ENCODE measurements at places on chromosomes 3 and 15.

DNA sequence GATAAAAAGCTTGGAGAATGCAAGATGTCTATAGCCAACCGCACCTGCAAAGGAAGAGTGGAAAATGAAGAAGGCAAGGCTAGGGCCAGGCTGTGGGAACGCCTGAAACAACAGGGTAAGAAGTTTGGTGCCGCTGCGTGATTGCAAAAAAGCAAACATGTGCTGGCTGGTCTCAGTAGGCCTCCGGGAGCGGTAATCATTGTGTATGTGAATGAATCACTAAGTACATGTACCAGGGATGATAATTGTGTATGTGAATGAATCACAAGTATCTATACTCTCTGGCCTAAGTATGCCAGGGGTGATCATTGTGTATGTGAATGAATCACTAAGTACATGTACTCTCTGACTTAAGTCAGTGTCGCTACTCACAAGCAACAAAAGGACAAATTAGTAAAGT, 40.3 kb upstream of the PARL start:
- DNase-seq = peak; percentile 44

- DNase-seq = no peak
These were observed 13.7 kb upstream of the GJD2 start for GRCh38 chr15:34768530-34768929.

DNA sequence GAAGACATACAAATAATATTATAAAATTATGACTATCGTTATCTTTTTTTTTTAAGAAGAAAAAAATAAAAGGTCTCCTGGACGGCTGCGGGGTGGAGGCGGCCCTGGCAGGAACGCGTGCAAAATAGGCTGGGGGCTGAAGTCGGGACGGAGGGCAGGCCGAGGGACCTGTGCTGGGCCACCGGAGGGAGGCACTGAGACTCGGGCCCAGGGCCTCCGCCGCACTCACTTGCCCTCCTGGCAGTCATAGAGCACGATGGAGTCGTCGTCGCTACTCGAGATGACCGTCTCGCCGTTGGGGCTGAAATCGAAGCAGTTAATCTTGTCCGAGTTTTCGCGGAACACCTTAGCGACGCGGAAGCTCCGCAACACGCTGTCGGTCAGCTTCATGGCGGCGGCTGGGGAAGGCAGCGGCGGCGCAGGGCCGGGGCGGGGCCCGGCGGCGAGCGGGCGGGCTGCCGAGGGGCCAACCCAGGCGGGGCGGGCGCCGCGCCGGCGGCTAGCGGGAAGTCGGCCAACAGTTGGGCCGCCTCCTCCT, 408 bp downstream of the WDR82 start:
- peak; percentile 61 for DNase-seq

DNA sequence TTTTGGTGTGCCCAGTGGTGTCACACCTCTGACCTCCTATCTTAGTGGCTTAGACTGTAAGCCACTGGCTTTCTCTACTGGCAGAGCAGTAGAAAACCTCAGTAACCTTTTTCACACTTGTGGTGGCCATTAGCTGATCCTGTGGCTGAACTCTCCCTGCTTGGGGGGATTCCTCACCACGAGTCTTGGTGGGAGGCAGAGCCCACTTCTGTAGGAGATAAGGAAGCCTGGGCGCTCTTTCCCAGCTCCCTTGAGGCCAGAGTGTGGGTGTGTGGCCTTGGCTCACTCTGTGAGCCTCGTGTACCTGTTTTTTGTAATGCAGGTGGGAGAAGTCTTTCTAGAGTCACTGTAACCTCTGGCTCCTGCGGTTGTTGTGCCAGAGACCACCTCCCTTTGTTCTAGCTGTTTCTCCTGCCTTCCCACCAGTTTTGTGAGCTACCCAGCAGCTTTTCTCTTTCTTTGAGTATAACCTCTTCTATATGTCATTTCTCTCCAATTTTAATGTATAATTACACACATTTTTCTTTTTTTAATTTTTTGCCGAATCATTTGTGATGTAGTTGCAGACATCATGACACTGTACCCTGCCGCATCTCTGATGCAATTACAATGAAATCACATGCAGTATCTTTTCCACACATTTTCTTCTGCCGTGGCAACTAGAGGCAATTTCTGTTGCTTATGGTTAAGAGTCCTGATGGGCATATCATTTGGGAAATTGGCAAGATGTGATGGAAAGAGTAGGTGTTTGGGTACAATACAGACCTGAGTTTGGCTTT, 13.8 kb downstream of the XCR1 start:
- no peak for DNase-seq

- no peak for DNase-seq
These were observed 75.4 kb upstream of the LARS2 start for GRCh38 chr3:45312836-45313493.

DNA sequence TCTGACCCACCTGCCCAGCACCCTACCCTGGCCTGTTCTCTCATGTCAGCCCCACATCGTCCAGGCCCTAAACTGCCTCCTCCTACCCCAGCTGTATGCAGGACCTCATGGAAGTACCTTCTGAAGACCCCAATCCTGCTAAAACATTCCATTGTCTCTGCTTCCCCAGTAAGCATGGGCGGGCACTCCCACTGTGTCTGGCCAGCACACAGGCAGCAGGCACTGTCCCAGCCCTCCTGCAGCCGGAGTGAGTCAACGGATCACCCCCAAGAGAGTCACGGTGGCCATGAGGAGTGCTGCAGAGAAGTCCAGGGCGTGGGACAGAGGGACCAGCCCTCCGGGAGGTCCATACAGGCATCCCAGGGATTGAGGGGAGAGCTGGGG, 36.4 kb upstream of the SLCO2A1 start:
- DNase-seq = no peak

DNA sequence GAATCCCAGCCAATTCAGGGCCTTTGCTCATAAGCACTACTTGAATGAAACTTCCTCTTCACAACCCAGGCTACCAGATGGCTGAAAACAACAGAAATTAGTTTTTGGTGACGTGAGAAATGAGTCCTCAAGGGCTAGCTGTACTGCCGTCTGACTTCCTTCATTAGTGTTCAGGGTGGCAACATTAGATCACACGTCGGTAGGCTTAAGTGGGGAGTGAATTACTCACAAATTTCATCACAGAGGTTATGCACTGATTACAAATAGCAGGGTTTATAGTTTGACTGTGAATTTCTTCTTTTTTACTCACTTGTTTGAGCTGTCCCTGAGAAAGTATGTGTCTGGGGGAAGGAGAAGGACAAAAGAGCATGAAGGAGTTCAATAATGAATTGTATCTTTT, 397.2 kb downstream of the GAP43 start:
- DNase-seq = no peak

DNA sequence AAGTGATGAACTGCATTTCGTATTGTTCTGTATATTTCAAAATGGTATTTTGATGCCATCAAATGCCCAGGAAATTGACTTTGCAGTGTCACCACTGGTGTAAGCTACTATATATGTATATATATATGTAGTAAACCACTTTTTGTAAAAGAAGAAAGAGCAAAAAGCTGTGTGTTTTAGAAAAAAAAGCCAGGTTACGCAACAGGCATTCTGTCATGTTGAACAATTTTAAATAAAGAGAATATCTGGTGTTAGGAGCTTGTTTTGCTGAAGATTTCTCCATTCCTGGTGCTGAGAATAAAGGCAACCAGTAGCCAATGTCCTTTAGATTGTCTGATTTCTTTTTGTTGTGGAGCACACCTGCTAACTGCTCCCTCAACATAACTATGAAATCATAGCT, 3.7 kb upstream of the ABHD10 start:
- no peak for DNase-seq

- DNase-seq = no peak
These were observed 153.3 kb upstream of the TPM1 start for GRCh38 chr15:62889141-62889661.

- DNase-seq = no peak
These were observed 153.8 kb upstream of the SLCO3A1 start for GRCh38 chr15:91699741-91700140.

GRCh38 chr3:30962084-30962483, 67.6 kb upstream of the GADL1 start:
- DNase-seq = no peak

DNA sequence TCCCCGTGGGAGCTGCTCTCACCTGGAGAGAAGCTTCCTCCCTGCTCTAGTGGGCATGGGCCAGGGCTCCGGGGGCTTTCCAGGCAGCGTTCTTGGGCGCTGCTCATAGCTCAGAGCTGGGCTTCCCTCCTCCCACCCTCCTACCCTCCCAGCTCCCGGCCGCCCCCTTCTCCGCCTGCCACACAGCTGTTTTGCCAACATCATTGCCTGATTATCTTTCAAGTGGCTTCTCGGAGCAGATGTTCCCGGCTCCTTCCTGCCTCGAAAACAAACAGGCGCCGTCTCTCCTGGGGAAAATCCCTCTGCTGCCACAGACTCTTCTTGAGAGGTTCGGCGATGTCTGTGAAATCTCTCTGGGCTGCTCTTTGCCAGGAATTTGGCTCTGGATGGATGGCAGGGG, 195.6 kb downstream of the RPLP1 start:
- DNase-seq = peak; percentile 82

DNA sequence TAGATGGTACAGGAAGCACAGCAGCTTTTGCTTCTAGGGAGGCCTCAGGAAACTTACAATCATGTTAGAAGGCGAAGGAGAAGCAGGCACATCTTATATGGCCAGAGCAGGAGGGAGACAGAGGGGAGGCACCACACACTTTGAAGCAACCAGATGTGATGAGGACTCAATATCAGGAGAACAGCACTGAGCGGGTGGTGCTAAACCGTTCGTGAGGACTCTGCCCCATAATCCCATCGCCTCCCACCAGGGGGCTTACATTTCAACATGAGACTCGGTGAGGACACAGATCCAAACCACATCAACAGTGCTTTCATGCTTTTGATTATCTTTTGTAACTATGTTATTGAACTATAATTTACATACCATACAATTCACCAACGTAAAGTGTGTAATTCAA, 7.6 kb upstream of the TMEM44 start:
- DNase-seq = peak; percentile 10

- DNase-seq = no peak
These were observed 89.0 kb downstream of the DHX36 start for GRCh38 chr3:154235330-154235729.

GRCh38 chr3:134323966-134324962, 50.0 kb downstream of the AMOTL2 start:
- DNase-seq = no peak

GRCh38 chr3:194351080-194351672, at the start of gene CPN2:
Gene CPN2, minus strand, starts transcription at chr3:194351328. Its CDS starts 8,626 bp downstream, at chr3:194342702.
- DNase-seq = no peak

GRCh38 chr15:85388566-85389305, 8.3 kb downstream of the AKAP13 start:
- DNase-seq = no peak

- no peak for DNase-seq
These were observed 10.6 kb downstream of the CMC1 start for GRCh38 chr3:28252001-28252431.

GRCh38 chr3:191809326-191809949, 348.5 kb downstream of the PYDC2 start:
- no peak for DNase-seq

DNA sequence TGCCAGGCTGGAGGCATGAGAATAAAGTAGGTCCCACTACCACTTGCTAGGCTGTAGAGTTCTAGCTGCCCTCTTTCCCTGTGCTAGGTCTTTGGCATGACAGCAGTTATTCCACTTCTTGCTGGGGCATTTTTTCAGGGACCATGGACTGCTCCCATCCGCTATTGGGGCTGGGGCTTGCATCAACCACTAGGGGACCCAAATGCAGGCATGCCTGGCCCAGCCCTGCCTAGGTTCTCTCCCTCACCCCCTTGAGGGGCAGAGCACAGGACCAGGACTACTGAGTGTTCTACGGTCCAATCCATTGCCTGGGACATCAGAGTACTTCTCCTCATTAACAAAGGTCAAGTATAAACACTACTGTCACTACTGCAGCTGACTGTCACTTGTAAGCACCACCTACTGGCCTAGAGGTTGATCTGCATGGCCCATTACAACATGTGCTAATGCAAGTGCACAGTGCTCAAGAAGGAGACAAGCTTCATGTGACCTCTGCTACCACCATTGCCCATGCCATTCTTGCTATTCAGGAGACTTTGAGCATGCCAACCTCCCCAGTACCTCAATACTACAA, 270.5 kb downstream of the MBNL1 start:
- DNase-seq = peak; percentile 34

DNA sequence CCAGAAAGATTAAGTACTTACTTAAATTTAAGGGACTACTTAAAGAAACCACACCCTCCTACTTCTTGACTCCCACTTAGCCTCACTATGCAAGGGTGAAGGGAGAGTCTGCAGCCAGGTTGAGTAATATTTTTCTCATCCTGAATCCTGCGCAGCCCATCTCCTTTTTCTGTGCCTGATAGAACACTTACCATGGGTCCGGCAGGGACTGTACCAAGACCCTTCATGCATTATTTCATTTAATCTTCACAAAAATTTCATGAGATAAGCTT, 562.6 kb upstream of the CFAP20DC start:
- DNase-seq = no peak

GRCh38 chr15:71414853-71415252, 299.6 kb downstream of the THSD4 start:
- no peak for DNase-seq

DNA sequence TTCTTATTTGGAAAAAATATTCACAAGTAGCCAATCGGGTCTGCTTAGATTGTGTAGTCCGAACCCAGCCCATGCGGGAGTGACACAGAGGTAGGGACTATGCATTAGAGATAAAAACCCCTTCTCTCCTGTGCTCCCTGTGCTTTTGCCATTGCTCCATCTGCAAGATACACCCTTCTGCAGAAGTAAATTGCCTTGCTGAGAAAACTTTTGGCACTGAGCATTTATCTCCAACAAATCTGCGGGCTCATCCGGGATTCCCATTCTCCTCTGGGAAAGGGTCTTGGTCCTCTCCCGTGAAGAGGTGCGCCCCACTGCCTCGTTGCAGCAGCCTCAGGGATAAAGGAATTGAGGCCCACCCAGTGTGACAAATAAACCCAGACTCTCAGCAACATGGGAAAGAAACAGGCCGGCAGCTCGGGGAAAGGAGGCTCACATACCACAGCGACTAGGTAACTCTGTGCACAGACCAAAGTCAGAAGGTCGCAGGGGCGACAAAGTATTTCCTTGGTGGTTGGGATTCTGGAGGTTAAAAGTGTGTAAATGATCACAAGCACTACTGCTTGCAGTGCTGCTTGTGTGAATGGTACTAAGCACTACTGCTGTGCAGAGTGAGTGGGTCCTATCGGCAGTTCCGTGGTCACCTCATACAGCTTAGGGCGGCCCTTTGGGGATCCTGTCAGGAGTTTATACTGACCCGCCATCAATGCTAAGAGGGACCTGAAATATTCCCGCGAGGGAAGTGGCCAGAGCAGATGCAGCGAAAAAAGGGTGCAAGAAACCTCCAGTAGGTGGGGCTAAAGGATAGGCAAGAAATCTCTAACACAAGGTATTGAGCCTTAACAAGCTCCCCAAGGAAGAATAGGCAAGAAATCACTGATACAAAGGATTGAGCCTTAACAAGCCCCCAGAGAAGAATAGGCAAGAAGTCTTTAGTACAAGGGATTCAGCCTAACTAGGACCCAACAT, 54.3 kb downstream of the GSK3B start:
- DNase-seq = peak; percentile 3

DNA sequence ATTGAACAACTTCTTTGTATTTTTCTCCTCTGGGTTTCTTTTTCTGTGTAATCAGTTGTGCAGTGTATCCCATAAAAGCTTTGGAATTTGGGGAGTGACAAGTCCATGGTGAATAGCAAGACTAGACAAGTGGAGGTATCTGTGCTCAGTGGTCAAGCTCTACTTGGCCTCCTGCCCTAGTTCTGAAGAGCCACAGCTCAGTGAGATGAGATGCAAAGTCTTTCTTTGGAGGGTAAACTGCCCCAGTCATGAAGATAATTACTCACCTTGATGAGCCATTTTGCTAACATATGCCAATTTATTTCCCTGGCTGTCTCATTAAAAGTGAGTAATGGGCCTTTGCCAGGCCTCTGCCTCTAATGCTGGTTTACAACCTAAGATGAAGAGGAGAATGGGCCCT, 271.2 kb upstream of the TRIM42 start:
- no peak for DNase-seq

GRCh38 chr15:98381446-98381845, 266.9 kb upstream of the IGF1R start:
- no peak for DNase-seq

All from DMS53 (cell line).